ENCODE measurements at places on chromosomes 3 and 15.

DNA sequence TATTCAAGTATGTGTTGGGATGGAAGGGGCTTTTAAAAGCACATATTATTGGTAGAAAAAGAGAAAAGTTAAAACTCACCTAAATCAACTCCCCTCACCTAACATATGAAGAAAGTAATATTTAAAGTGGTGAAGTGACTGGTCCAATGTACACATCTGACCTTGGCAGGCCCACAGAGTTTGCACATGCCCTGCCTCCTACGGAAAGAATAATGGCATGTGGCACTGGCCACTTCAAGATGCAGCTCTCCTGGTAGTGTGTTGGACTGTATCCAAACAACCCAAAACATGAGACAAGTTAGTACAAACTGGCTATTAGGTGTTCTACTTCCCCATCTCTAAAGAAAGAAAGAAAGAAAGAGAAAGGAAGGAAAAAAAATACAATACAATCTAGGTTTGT, 117.1 kb downstream of the MECOM start:
- DNase-seq = no peak

GRCh38 chr3:183816681-183817510, 8.5 kb downstream of the MAP6D1 start:
- no peak for DNase-seq

- DNase-seq = no peak
Measured at GRCh38 chr3:43289401-43289800, 3.1 kb downstream of the SNRK start.

DNA sequence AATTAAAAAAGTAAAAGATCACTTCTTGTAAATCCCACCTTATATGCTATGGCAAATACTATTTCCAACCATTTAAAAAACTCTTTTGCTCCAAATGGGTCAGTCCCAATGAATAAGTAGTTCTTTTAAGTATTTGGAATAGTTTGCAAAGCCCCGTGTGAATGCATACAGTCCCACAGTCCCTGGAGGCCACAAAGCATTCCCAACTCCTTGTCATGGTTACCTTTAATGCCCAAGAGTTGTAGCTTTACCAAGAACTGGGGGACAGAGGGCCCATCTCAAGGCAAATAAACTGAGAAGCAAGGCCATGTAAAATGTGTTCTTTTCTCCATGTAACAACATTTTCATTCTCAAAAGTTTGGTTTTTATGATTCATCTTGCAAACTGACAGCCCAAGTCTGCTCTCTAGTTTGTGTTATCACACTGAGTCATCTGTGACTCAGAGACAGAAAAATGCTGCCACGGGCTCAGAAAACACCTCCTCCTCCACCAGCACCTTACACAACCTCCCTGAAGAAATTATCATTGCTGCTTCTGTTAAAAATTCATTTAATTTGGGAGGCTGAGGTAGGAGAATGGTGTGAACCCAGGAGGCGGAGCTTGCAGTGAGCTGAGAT, 336.2 kb downstream of the ERC2 start:
- no peak for DNase-seq

GRCh38 chr15:30042556-30042955, 40.2 kb upstream of the GOLGA8J start:
- no peak for DNase-seq

- no peak for DNase-seq
Measured at GRCh38 chr15:32732574-32733157, 14.9 kb downstream of the GREM1 start.

DNA sequence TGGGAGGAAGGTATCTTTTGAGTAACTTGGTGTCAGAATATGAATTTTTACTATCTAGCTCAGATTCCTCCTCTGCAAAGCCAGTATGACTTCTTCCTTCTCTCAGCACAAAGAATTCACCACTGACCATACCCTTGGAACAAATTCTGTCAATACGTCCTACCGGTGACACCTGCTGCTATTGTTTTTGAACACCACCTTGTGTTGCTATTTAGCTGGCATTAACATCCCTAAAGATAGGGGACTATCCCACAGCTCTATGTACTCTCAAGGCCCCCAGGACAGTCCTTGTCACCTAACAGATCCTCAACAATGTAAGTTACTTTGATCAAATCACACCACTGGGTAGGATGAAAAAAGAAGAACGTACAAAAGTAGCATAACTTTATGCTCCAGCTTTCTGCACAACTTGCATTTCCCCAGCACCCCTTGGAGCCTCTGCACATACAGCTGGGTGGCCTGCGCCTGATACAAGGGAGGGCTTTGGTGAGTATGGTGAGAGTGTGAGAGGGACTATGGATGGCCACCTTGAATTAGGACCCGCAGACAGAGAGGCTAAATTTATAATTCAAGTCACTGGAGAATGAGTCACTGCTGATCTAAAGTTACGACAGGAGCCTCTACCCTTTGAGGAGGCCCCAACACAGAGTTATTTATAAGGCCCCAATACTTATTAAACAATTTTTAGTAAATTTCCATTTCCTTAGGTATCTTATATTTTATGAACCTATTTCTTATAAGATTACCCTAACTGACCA, 2.3 kb upstream of the COLQ start:
- DNase-seq = no peak

GRCh38 chr15:79307251-79307650, 3.7 kb upstream of the TMED3 start:
- no peak for DNase-seq

Data from GM10248 (cell line).